ENCODE measurements at places on chromosomes 13 and 19.

- DNase-seq, result no peak
These were observed 2.2 kb upstream of the TNFRSF19 start for GRCh38 chr13:23567906-23568460.

DNA sequence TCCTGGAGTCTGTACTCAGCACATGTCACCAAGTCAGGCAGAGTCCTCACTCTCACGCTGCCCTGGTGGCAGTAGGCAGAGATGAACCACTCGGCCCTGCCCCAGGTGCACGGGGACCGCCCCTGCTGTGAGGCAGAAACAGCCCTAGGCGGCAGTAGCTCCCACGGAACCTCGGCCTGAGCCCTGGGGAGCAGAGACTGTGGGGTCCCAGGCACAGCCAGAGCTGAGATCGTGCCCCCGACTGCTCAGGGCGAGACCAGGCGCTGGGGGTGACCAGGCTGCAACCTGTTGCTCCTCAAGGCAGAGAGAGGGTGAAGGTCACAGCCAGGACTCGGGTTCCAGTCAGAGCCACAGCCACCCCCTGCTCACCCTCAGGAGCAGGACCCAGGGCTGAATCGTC lies 34.9 kb downstream of the AP1M1 start:
- no peak for DNase-seq

DNA sequence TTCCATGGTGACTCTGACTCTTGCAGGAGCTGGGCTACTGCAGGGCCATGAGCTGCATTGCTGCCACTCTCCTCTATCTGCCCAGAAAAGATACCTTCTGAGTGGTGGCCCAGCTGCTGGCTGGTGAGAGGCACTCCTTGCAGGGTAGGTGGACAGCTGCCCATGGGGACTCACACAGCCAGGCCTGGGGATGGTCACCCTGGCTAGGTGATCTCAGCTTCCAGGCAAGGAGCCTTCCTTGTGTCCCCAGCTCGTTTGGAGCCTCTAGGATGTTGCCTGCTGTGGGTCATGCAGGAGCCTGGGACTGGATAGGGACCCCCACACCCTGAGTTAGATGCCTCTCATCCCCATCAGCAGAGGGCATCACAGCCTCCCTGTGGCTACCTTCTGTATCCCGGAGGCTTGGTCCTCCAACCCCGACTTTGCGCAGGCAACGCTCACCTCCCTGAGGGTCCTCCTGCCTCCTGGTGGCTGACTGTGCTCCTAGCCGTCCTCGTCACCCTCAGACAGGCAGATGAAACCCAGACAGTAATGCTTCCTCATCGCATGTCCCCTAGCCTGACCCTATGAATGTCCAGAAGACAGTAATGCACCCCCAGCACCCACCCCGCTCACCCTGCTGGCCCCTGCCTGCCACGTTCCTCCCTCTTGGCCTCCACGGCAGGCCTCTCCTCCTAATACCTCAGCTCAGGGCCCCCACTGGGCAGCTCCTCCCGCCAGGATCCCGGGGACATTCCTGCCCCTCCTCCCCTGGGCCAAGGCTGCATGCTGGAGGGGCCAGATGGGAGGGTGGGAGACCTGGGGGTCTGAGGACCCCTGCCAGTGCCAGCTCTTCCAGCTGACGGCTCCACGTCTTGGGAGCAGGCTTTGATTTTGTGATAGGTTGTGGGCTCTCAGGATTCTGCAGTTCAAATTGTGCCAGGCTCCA lies 13.6 kb upstream of the ZNF14 start:
- no peak for DNase-seq

- no peak for DNase-seq
These were observed at the start of gene ZFP36 for GRCh38 chr19:39406656-39407409. Gene ZFP36 (plus strand): TSS chr19:39406847. CDS start chr19:39406905, 58 bp downstream.

Measured in epithelial cell of proximal tubule (primary cell).